Dermis blood vessel endothelial cell (primary cell): ENCODE measurements at places on chromosomes 2 and 18.

GRCh38 chr2:117958186-117958585 is 55.7 kb downstream of the CCDC93 start:
- peak; percentile 77 for DNase-seq

GRCh38 chr2:74081763-74082110 is 66.0 kb downstream of the BOLA3 start:
- no peak for DNase-seq

DNA sequence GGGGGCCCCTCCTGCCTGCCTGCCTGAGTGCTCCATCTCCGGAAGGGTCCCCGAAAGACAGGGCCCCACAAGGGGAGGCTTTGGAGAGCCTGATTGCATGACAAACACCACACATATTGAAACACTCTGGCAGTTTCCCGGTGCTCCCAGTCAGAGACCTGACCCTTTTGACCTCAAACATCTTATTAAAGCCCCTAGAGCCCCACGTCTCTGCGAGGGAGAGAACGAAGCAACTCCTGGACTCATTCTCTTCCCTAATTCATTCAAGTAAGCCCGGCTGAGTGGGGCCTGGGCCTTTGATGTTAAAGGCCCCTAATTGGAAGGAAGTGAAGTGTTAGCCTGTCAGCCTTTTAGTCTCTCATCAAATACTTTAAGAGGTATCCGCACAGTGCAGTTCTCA is 335.6 kb downstream of the CYRIA start:
- DNase-seq: no peak

GRCh38 chr2:136254681-136255080 is 136.7 kb upstream of the CXCR4 start:
- DNase-seq: no peak

DNA sequence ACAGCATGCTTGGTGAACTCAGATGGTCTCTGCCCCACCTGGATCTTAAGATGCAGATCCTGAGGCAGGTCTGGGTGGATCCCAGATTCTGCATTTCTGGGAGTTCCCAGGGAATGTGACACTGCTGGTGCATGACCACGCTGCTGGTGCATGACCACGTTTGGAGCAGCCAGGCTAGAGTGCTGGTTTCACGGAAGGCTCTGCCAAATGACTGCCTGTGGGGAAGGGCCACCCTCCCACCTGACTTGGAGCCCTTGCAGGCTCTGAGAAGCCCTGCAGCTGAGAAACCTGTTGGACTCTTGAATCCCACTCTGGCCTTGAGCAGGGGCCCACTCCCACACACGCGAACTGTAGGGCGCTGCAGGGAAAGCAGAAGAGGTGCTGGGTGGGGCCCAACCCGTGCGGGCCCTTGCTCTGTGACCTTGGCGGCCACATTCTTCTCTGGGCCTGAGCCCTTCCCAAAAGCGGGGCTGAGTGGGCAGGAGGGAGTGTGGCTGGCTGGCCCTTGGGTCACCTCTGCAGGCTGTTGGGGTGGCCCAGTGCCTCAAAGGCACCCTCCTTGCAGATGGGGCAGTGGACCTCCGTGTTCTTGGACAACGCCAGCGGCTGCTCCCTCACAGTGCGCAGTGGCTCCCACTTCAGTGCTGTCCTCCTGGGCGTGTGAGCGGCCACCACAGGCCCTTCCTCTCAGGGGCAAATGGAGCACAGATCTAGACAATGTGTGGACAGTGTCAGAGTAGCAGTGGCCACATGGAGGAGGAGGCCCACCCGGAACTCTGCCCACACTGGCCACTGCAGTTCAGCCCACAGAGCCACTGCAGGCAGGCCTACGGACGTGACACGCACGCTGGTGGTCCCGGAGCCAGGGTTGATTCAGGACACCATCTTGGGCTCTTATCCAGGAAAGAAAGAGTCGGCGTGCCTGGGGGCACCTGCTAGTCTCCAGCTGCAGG is 7.9 kb downstream of the ERFE start:
- DNase-seq: no peak

GRCh38 chr2:16333681-16334080 is 332.0 kb downstream of the CYRIA start:
- no peak for DNase-seq

- DNase-seq: no peak
These were observed 995.8 kb upstream of the CDH2 start for GRCh38 chr18:29172756-29173067.

- peak; percentile 98 for DNase-seq
These were observed 229.5 kb upstream of the EPAS1 start for GRCh38 chr2:46067501-46068305.
